Muscle of arm (tissue), 14 donors: ENCODE measurements at places on chromosomes 6 and 20.

DNA sequence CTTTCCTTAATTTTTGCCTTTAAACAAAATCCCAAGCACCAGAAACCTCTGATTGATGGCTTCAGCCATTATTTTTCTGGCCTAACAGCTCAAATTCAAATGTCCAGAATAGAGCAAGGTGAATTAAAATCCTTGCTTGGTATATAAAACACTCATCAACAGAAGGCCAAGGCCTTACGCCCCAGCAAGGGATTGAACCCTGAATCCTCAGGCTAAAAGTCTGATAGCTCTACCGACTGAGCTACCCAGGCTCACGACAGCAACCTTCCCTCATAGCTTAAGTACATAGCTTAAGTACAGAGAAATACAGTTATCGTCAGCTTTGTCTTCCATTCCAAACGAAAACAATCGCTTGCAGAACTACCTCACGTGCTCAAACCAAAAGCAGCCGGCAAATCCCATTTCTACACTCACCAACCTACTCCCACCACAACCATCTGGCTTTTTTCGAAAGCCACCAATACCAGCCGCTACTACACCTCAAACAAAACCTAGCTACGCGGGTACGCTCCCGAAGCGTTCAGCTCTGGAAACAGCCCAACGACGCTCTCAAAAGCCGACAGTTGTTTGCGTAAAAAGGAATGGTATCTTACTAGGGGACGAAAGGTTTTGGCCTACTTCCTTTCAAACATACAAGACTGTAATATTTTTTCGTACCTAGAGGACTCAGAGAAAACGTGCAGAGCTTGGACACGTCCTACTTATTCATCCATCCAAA, 167.5 kb downstream of the GPX5 start:
- DNase-seq, result no peak

GRCh38 chr6:24923885-24924401, 11.8 kb downstream of the RIPOR2 start:
- DNase-seq, result no peak

DNA sequence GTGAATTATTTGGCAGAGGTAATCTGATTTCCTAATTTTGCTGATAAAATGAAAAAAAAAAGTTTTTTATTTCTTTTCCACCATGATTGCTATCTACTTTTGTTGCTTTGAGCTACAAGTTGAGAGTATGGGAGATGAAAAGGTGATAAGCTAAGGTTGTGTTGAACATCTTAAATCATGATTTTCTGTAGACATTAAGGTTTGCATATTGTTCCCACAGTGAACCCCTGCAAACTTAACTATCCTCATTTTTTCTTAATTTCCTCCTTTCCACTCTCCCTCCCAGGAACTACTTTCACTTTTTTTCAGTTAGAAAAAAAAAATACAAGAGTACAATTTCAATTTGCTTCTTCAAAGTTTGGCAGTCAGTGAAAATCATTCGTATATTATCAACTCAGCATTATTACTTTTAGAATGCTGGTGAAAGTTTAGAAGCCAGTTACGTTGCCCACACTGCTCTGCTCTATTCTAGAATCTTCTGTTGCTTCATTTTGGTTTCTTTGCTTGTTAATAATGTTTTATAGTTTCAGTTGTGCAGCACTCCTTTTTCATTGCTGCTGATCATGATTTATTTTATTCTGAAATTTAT, 673.8 kb upstream of the CITED2 start:
- DNase-seq, result no peak

- no peak for DNase-seq
These were observed 72.4 kb upstream of the ZMYND8 start for GRCh38 chr20:47428851-47429336.

GRCh38 chr20:37220731-37221130, 40.9 kb downstream of the GHRH start:
- no peak for DNase-seq

GRCh38 chr6:108227290-108227689, 33.5 kb downstream of the SNX3 start:
- DNase-seq, result no peak

GRCh38 chr6:107536180-107536961, 46.5 kb downstream of the SOBP start:
- no peak for DNase-seq
